ENCODE measurements at places on chromosomes 16 and 17. TPM values are rescaled to one million over a fixed set of nuclear protein-coding genes. Genes with fewer than 3 reads are reported as not detected.

TUBB3 gene
- 58.2 TPM for total RNA-seq

SPIRE2 gene
- 2.3 TPM for total RNA-seq

TBC1D3C gene
- not detected for total RNA-seq

KRTAP17-1 gene
- total RNA-seq, result not detected

GRCh38 chr16:22923491-22923890 lies 109.5 kb downstream of the HS3ST2 start:
- H3K4me3 ChIP-seq, result no peak overlapping the region
- H3K4me1 ChIP-seq, result no peaks in the 10 kb centered on the region
- H3K27ac ChIP-seq, result no peak overlapping the region

GRCh38 chr17:74055508-74056160 lies 147.8 kb upstream of the RPL38 start:
- H3K27me3 ChIP-seq, result peaks cover 26% of the 10 kb centered on the region
- H3K4me1 ChIP-seq, result no peaks in the 10 kb centered on the region
- H3K27ac ChIP-seq, result no peak overlapping the region
- no peak for DNase-seq
- no peaks in the 10 kb centered on the region for H3K36me3 ChIP-seq

- no peak for DNase-seq
- no peak overlapping the region for H3K4me3 ChIP-seq
- H3K4me1 ChIP-seq, result peaks cover 10% of the 10 kb centered on the region
- H3K36me3 ChIP-seq, result no peaks in the 10 kb centered on the region
Measured at GRCh38 chr17:3921502-3922319, 5.4 kb upstream of the P2RX1 start.

- no peak within 1 kb of the TSS for H3K27ac ChIP-seq
- DNase-seq, result no peak
Measured at GRCh38 chr16:7332611-7333010, at the start of gene RBFOX1. Gene RBFOX1 (plus strand): TSS chr16:7332845.

- peaks cover 23% of the 10 kb centered on the region for H3K36me3 ChIP-seq
- peaks cover 60% of the 10 kb centered on the region for H3K4me1 ChIP-seq
- H3K4me3 ChIP-seq, result peak overlapping the region; percentile 49
Measured at GRCh38 chr17:77319211-77320043, 178.7 kb downstream of the SEC14L1 start.

DNA sequence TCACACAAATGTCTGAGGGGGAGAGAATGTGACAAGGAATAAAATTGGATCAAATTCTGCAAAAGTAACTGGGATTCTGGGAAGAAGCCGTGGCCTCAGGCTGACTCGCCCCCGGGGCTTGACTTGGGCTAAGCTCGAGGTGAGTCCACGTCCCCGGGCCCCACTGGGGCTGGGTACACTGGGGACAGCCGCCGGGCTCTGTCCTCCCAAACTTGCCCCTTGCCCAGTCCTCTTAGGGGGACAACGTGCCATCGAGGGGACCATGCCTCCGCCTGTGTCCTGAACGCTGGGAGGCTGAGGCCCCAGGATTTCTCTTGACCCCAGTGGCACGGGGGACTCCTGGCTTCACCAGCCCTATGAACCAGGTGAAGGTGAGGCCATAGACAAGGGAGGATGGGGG lies 21.1 kb downstream of the DOC2B start:
- H3K27me3 ChIP-seq, result no peaks in the 10 kb centered on the region
- H3K36me3 ChIP-seq, result no peaks in the 10 kb centered on the region
- H3K4me1 ChIP-seq, result no peaks in the 10 kb centered on the region
- no peak overlapping the region for H3K27ac ChIP-seq

GRCh38 chr16:79283578-79283977 lies 317.0 kb downstream of the MAF start:
- H3K4me3 ChIP-seq, result no peak overlapping the region
- H3K36me3 ChIP-seq, result no peaks in the 10 kb centered on the region
- DNase-seq, result no peak
- H3K27me3 ChIP-seq, result no peaks in the 10 kb centered on the region
- no peak overlapping the region for H3K27ac ChIP-seq

GRCh38 chr17:66165537-66166123 lies 26.3 kb downstream of the CEP112 start:
- H3K4me1 ChIP-seq, result no peaks in the 10 kb centered on the region
- no peaks in the 10 kb centered on the region for H3K27me3 ChIP-seq
- peaks cover 8% of the 10 kb centered on the region for H3K36me3 ChIP-seq

DNA sequence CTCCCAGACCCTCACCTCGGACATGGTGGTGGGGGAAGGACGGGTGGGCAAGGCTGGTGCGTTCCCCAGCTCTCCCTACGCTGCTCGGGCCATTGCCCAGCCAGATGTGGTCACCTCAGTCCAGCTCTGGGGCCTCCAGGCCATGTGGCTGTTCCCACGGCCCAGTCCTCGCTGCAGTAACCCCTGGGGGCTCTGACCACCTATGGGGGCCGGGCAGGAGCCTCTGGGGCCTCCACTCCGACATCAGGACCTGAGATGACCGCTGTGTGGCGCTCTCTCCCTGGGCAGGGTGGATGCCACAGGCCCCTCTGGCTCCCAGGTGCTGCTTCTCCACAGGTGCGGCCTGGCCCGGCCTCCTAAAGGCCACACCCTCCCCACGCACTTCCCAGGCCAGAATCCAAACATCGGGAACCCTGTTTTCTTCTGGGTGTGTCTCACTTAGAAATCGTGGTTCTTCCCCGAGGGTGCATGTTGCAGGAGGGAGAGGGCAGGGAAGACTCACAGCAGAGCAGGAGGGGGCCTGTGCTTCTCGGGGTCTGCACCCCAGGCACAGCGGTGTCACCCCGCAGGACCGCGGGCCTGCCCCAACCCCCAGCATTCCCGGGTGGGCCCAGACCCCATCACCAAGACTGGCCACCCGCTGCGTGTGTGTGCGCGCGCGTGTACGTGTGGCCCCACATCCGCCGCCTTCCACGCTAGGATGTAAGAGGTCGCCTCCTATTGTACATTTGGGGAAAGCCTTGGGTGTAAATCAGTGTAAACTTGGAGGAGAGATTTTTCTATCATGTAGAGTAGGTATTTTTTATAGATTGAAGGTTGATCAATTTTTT lies 5.9 kb upstream of the CAPN15 start:
- no peaks in the 10 kb centered on the region for H3K27me3 ChIP-seq
- H3K4me3 ChIP-seq, result no peak overlapping the region
- no peak overlapping the region for H3K27ac ChIP-seq
- no peak for DNase-seq

GRCh38 chr16:68486502-68487202 lies 38.3 kb upstream of the SMPD3 start:
- peaks cover 11% of the 10 kb centered on the region for H3K4me1 ChIP-seq
- H3K27ac ChIP-seq, result no peak overlapping the region

DNA sequence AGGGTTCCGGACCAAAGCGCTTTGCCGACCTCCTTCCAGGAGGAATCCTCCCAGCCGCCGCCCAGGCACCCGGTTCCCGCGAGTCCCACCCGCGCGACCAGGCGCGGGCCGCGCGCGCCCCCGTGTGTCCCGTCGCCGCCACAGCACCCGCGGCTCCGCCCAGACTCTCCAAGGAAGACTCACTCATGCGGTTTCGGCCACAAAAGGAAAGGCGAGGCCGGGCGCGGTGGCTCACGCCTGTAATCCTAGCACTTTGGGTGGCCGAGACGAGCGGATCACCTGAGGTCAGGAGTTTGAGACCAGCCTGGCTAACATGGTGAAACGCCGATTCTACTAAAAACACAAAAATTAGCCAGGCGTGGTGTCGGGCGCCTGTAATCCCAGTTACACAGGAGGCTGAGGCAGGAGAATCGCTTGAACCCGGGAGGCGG lies 3.5 kb upstream of the PKMYT1 start:
- DNase-seq, result peak; percentile 88
- H3K36me3 ChIP-seq, result peaks cover 11% of the 10 kb centered on the region
- H3K4me1 ChIP-seq, result peaks cover 22% of the 10 kb centered on the region
- no peak overlapping the region for H3K27ac ChIP-seq
- H3K4me3 ChIP-seq, result 0 out of 2 replicates have a peak overlapping the region, but pooled peaks have one; percentile 7

DNA sequence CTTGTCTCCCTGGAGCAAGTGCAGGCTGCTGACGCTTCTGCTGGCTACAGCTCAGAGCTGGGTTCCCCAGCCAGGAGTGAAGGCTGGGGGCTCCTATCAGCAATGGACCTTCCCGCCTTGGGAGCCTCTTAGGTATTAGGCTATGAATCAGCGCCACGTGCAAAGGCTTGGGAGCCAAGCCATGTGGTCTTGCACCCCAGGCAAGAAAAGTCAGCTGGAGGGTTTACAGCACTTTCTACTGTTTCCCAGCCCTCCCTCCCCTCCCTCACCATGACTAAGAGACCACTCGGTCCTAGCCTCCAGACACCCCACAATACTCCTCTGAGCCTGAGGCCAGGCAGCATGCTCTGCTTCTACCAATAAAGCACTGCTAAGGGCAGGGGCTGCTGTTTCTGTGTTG lies 12.3 kb downstream of the EPX start:
- no peak for DNase-seq
- H3K27ac ChIP-seq, result no peak overlapping the region
- H3K27me3 ChIP-seq, result peaks cover 14% of the 10 kb centered on the region
- H3K4me1 ChIP-seq, result no peaks in the 10 kb centered on the region
- no peak overlapping the region for H3K4me3 ChIP-seq
- 0 out of 2 replicates have a peak, but pooled peaks cover 5% of the 10 kb centered on the region for H3K36me3 ChIP-seq

DNA sequence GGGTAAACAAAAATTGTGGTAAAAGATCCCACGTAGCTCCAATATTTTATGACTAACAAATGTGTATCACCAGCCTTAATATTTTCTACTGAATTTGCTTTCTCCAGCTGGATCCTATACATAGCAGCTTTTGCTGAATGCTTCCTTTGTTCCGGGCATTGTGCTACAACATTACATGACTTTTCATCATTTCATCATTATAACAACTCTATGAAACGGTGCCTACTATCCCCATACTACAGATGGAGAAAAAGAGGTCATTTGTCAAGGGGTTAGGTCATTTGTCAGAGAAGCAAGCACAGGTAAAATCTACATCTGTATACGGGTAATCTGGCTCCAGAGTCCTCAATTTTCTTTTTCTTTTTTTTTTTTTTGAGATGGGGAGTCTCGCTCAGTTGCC lies 74.3 kb downstream of the KANSL1 start:
- H3K36me3 ChIP-seq, result peaks cover 16% of the 10 kb centered on the region
- no peak overlapping the region for H3K27ac ChIP-seq
- H3K4me3 ChIP-seq, result no peak overlapping the region
- no peak for DNase-seq
- no peaks in the 10 kb centered on the region for H3K4me1 ChIP-seq
- no peaks in the 10 kb centered on the region for H3K27me3 ChIP-seq

DNA sequence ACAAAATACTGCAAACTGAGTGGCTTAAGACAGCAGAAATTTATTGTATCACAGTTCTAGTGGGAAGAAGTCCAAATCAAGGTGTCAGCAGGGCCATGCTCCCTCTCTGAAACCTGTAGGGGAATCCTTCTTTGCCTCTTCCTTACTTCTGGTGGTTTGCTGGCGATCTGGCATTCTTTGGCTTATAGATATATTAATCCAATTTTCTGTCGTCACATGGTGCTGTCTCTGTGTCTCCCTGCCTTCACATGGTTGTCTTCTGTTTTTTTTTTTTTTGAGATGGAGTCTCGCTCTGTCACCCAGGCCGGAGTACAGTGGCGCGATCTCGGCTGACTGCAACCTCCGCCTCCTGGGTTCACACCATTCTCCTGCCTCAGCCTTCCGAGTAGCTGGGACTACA lies 6.8 kb upstream of the AKAP1 start:
- DNase-seq, result no peak
- H3K27me3 ChIP-seq, result peaks cover 8% of the 10 kb centered on the region
- no peaks in the 10 kb centered on the region for H3K4me1 ChIP-seq
- no peak overlapping the region for H3K4me3 ChIP-seq
- no peak overlapping the region for H3K27ac ChIP-seq

DNA sequence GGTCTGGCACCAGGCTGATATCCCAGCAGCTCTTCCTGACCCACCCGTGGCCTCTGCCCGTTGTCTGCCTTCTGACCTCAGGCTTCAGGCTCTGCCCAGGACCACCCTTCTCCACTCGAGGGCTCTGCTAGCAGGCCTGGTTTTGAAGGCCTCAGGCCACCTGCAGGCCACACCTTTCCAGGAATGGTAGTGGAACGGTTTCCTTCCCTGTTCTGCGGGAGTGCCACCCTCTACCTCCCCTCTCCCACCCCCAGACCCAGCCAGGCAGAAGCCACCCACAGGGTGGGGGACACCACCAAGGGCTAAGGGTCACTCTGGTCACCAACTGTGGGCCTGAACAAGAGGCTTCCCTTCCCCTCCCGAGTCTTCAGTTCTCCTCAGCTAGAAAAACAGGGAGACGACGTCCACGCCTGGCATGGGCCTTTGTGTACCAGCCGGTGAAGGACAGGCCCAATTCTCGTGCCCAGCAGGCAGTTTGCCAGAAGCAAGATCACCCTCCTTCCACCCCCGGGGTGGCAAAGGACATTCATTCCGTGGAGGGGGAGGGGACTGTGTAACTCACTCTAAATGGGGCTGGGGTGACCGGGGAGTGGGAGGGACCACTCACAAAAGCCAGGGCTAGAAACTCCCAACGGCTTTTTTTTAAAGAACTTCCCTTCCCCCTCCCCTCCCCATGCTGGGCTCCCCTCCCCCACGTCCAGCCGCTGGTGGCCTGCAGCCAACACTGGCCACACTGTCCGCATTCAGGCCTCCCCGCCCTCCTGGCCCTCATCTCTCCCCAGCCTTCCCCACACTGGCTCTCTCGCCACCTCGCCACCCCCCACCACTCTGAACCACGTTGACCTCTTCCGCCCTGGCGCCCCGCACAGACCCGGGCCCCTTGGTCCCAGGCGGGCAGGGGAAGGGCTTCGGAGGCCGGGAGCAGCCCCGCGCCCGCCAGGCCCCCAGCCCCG lies 7.7 kb downstream of the CBX4 start:
- H3K4me1 ChIP-seq, result peaks cover 13% of the 10 kb centered on the region
- no peaks in the 10 kb centered on the region for H3K27me3 ChIP-seq
- peaks cover 37% of the 10 kb centered on the region for H3K36me3 ChIP-seq
- no peak for DNase-seq
- H3K4me3 ChIP-seq, result no peak overlapping the region

DNA sequence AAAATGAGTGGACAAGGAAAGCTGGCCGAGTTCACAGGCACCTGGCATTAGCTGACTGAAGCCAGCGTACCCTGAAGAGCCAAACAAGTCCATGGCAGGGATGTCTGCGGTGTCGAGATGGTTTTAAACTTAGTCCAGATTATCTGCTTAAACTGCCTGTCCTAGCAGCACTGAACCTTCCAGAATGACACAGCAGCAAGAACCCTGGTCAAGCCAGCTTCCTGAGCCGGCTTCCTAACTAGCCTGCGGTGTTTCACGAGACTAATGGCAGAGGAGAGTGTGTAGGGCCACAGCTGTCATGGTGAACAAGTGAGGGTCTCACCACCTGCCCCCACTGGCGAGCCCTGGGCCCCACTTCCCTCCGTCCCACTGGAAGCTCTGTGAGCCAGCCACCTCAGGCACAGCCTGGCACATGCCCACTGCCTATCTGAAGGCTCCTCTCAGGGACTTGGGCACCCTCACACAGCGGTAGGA lies 28.8 kb upstream of the MTSS2 start:
- H3K4me3 ChIP-seq, result no peak overlapping the region
- peaks cover 21% of the 10 kb centered on the region for H3K4me1 ChIP-seq
- no peak for DNase-seq
- no peaks in the 10 kb centered on the region for H3K36me3 ChIP-seq
